Dermis microvascular lymphatic vessel endothelial cell (primary cell): ENCODE measurements at places on chromosomes 5 and 9. TPM values are rescaled to one million over a fixed set of nuclear protein-coding genes. Genes with fewer than 3 reads are reported as not detected.

GRCh38 chr9:74770508-74771261 lies 117.0 kb downstream of the TRPM6 start:
- DNase-seq: peak; percentile 26

DNA sequence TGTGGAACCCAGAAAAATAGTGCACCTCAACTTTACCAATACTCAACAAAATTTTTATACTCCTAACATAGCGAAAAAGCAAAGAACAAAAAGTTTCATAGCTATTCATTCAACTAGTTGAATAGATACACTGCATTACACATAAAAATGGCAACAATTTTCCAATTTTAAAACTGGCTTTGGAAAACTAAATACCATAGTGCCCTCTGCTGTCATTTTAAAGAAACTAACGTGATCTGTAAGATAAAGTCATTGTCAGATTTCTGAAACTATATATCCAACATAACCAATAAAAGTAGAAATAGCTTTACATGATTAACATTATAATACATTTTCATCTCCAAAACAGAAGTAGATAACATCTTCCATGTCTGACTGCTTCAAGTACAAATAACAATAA lies 31.6 kb downstream of the DTWD2 start:
- DNase-seq: no peak

- DNase-seq: no peak
These were observed 13.0 kb downstream of the DNAJC18 start for GRCh38 chr5:139426203-139426885.

WWC1 gene
- total RNA-seq: 0.13 and 0.63 TPM in 2 replicates

DNA sequence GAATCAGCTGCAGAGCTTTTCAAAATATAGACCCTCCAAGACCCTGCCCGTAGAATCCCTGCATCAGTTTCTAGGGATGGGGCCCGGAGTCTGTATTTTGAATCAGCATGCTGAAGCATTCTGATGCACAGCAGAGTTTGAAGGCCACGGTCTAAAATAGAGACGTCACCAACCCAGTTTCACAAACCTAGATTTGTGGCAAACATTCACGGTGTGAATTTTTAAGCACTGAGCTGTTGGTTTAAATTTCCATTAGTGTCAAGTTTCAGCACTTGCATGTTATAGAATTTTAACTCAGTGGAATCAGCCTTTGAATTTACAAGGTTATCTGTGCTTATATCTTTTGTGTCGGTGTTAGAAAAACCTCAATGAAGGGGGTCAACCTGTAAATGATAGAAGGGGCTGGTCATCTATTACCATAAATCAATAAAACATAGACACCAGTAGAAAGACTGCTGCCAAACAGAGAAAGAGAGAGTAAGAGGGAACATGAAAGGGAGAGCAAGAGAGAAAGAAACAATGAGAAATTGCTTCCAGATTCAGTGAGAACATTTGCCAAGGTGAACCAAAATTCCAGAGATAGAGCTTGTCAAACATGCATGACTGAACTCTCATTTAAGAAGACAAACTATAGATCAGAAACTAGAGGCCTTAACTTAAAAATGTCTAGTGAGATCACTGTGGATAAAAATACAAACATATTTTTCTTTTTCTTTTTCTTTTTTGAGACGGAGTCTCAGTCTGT lies 414.9 kb downstream of the ZSWIM6 start:
- no peak for DNase-seq

GRCh38 chr9:110141227-110141793 lies 66.6 kb downstream of the C9orf152 start:
- no peak for DNase-seq

RXRA gene
- total RNA-seq: 14.0 and 22.4 TPM in 2 replicates

RNF180 gene
- 1.2 and 2.9 TPM in 2 replicates for total RNA-seq

NCS1 gene
- 9.1 and 12.2 TPM in 2 replicates for total RNA-seq

GRCh38 chr5:171316258-171317121 lies 7.4 kb downstream of the TLX3 start:
- DNase-seq: no peak

- no peak for DNase-seq
These were observed 571.2 kb upstream of the WWC1 start for GRCh38 chr5:167720259-167720658.

DNA sequence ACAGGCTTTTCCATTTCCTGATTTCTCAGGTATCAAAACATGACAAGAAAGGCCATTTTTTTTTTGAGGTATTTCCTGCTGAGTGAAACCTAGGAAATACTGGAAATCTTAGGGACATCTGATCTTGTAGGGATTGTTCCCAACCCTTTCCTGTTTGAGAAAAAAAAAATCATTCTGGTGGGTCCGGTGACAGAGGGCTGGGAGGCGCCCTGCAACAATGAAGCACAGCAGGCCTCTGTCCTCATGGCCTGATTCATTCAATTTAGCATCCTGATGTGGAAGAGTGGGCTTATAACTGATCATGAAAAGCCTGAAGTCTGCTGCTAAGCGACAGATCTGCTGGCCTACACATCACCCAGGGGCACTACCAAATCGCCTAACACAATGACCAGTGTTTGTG lies 3.0 kb upstream of the C9orf153 start:
- peak; percentile 27 for DNase-seq

MYMK gene
- not detected in 2 replicates for total RNA-seq

DNA sequence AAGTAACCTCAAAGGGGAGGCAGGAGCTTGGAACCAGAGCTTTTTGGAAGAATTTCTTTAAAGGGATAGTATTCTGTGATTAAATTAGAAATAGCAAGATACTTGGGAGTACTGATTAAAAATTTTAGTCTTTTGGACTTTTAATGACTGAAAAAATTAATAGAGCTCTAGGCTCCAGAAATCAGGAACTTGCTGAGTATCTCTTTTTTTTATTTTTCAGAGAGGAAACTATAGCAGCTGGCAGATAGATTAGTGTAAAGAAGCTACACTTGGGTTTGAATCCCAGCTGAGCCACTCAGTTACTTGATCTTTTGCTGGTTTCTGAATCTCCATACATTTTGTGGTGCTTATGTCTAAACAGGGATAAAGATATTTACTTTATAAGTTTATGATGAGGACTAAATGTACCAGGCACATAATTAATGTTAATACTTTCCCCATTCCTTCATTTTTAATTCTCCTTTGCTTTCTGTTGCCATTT lies 94.2 kb upstream of the TNC start:
- DNase-seq: no peak

DNA sequence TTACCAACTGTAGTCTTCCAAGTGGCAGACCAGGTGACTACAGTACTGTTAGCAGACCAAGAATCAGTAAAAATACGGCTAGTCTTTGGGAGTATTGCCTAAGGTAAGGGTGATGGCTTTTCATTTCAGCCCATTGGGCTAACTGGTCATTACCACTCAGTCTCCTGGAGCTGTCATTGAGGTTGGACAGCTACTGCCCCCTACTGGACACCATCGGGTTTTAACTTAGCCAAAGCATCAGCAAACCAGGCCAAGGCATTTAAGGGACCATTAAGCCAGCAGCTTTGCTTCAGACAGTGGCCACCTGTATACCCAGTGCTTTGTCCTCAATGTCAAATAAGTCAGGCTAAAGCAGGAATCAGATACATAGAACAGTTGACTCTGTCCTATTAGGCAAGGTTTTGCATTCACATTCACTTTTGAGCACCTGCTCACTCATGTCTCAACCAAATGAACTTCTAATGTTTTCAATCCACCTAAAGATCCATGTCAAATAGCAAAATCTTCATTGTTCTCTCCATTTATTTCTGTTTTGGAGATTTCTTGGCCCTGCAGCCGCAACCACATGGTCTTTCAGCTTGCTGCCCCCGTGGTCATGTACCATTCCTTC lies 117.2 kb downstream of the INVS start:
- peak; percentile 57 for DNase-seq

GRCh38 chr5:139569270-139569955 lies 8.3 kb downstream of the UBE2D2 start:
- DNase-seq: no peak

- DNase-seq: no peak
These were observed 226.2 kb downstream of the CACNA1B start for GRCh38 chr9:138103849-138104206.

SAPCD2 gene
- 5.1 and 10.3 TPM in 2 replicates for total RNA-seq

THOC3 gene
- 33.1 and 57.8 TPM in 2 replicates for total RNA-seq

GDA gene
- total RNA-seq: not detected in 2 replicates

DNA sequence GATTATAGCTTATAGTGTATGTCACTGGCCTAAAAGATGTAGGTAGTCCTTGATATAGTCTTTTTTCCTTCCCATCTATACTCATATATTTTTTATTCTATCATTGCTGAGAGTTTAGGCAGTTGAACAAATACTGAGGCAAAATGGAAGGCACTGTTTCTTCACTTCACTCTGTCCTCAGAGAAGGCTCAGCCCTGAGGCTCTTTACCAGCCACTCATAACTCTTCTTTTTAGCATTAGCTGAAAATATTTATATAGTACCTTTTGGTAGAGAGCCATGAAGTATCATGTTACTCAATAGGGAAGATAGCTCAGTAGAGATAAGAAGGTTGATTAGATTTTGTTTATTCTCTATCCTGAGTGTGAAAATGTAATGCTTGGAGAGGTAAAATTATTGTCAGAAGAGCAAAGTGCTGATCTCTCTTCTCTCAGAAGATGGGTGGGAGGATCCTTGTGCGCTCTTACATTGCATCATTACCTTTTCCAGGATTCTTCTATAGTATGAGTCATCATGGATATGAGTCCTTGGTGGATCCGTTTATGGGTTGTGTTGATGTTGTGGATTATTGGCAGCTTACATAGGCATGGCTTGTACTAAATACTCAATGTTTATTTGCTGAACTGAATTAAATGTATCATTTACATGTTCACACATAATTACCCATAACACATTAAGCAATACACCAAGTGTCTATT lies 88.1 kb downstream of the ANXA1 start:
- no peak for DNase-seq

DNA sequence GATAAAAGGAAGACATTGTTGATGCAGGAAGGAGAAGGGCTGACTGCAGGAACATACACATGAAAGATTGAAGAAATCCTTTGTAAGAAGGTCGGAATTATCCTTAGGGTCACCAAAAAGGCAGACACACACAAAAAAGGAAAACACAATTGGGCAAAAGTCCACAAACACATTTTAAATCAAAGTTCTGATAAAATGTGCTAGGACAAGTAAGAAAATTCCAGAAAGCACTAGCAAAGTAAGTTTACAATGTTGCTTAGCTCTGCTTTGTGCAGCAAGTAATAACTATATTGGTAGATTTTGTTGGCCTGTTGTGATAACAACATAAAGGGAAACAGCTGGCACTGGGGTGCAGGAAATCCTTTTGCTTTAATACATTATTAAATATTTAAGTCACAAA lies 99.8 kb upstream of the VCAN start:
- DNase-seq: no peak

DNA sequence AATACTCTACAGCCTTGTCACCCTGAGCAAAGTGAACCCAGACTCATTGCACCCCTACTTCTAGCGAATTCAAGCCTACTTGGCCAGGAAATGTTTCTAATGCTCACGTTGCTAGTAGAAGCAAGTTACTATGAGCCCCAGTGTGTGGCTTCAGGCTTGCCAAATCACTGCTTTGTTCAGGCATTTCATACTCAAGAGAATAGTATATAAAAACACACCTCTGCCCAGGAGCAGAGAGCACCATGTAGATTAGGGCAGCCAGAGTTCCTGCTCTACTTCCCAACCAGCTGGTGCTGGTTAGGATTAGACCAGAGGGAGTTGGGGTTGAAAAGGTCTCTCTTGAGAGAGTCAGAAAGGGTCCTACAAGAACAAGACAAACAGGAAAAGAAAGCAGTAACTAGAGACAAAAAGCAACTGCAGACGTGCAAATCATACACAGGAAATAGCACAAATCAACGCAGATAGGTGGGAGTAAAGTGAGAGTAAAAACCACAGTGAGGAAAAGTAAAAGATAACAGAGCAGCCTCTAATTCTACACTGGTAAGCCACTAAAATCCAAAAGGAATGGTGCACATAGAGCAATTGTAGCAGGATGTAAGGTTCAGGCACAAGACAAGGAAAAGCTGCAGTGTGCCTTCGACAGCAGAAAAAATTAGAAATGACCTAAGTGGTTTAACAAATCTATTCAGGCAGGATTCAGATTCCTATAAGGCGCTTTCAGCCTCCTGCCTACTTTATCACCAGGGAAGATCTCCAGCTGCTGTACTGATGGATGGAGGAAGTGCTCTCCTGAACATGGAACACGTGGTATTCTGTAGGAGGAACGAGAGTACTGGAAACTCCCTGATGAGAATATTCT lies 49.6 kb upstream of the KIF2A start:
- DNase-seq: no peak

FUT7 gene
- total RNA-seq: not detected in 2 replicates

DNA sequence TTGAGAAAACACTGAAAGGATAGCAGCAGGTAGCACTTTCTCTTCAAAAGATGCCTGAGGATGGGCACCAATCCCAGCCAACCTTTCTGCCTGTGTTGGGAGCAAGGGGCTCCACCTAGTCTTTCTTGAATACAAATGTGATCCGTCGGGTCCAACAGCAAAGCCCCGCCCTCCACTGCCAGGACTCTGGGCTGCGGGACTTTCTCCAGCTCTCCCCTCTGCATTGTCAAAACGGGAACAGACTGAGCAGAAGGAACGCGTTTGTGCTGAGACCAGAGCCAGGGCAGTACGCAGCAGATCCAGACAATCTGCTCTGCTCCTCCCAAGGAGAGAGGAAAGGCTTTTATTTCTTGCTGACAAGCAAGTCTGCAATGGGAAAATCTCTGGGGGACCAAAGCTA lies 139.7 kb downstream of the SEC61B start:
- no peak for DNase-seq

GRCh38 chr5:105587963-105588662 lies 2025.5 kb upstream of the NUDT12 start:
- no peak for DNase-seq

OBP2A gene
- total RNA-seq: not detected in 2 replicates

GNA14 gene
- total RNA-seq: 4.1 and 72.2 TPM in 2 replicates

DNA sequence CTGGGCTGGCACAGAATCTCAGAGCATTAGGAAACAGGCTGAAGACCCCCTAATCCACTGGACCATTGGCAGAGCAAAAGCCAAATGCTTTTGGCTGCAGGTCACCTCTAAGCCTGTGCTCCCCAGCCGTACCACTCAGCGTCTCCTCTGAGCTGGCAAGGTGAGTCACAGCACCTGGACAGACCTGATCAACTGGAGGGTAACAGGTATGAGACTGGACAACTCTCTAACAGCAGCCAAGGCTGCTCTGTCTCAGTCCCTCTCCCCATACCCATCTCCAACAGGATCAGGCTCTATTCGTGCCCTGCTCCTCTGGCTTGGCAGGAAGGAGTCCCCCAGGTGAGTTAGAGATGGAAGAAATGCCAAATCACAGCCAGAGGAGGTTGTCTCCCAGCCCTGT lies 4.7 kb downstream of the GOLGA2 start:
- DNase-seq: no peak

DNA sequence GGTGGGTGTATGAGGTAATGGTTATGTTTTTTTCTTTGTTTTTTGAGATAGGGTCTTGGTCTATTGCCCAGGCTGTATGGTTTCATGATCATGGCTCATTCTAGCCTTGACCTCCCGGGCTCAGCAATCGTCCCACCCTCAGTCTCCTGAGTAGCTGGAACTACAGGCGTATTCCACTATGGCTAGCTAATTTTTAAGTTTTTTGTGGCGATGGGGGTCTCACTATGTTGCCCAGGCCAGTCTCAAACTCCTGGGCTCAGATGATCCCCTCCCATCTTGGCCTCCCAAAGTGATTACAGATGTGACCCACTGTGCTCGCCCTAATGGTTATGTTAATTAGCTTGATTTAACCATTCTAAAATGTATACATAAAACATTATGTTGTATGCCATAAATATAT lies 5.6 kb downstream of the CNTLN start:
- DNase-seq: no peak
